ENCODE measurements at places on chromosomes 5 and 9. TPM values are rescaled to one million over a fixed set of nuclear protein-coding genes. Genes with fewer than 3 reads are reported as not detected.

Gene ADGRD2
- total RNA-seq, result not detected

Gene PCDHAC1
- 1.8 TPM for total RNA-seq

Gene FAM151B
- total RNA-seq, result 1.6 TPM

Gene FBP1
- total RNA-seq, result not detected

Gene OMD
- not detected for total RNA-seq

Gene ISL1
- total RNA-seq, result 0.05 TPM

Gene PDE8B
- total RNA-seq, result 1.7 TPM

Gene BOD1
- 67.8 TPM for total RNA-seq

Gene CCL21
- total RNA-seq, result not detected

Gene MSX2
- 4.6 TPM for total RNA-seq

Gene GAPT
- total RNA-seq, result not detected

Gene ENTPD2
- total RNA-seq, result 3.3 TPM

Gene FBN2
- 18.3 TPM for total RNA-seq

Gene SPINK6
- 0.45 TPM for total RNA-seq

Gene CLIC3
- total RNA-seq, result 2.3 TPM

Gene SLC6A18
- not detected for total RNA-seq

Gene CDH9
- total RNA-seq, result not detected

Gene KCNV2
- total RNA-seq, result not detected

Gene F2RL1
- 262 TPM for total RNA-seq

Gene PDCD1LG2
- 0.30 TPM for total RNA-seq

Gene LTC4S
- not detected for total RNA-seq

Gene FOXE1
- total RNA-seq, result 3.5 TPM

Gene GPX8
- 34.2 TPM for total RNA-seq

Gene MORN5
- not detected for total RNA-seq

Gene AK8
- 1.3 TPM for total RNA-seq

Gene CATSPER3
- 0.22 TPM for total RNA-seq

Gene MYOT
- total RNA-seq, result not detected

Gene ADRB2
- 1.6 TPM for total RNA-seq

Gene SPATA31C1
- total RNA-seq, result not detected

Gene SPARC
- 20.5 TPM for total RNA-seq

Gene PRDM12
- 0.21 TPM for total RNA-seq

Gene PCDHB14
- total RNA-seq, result 0.08 TPM

All from A549 treated with Hydrocortisone at 1 μM for 4 hours (cell line).